Activated T-cell treated with anti-CD3 and anti-CD28 coated beads, Interleukin-2, amount 50 U/mL, for 48 hours (primary cell): ENCODE measurements at places on chromosomes 7 and 10.

DNA sequence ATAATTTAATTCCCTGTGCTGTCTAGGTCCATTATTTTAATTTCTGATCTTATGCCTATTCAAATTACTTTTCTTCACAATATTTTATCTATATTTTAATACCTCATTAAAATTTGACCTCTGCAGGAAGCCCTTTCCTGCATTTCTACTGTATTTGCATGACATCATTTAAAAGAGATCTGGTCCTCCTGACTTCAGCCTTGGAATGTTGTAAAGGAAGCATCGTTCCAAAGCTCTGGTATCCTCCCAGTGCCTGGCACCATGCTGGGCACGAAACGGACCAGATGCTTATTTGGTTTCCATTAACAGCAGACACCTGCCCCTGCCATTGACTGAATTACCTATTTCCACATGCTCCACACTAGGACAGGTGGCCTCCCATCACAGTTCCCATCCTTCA is 247.5 kb downstream of the KLF6 start:
- no peak for DNase-seq

GRCh38 chr10:76408646-76409045 is 977.2 kb downstream of the LRMDA start:
- DNase-seq: no peak

GRCh38 chr10:58041901-58042300 is 225.8 kb downstream of the IPMK start:
- DNase-seq: no peak

DNA sequence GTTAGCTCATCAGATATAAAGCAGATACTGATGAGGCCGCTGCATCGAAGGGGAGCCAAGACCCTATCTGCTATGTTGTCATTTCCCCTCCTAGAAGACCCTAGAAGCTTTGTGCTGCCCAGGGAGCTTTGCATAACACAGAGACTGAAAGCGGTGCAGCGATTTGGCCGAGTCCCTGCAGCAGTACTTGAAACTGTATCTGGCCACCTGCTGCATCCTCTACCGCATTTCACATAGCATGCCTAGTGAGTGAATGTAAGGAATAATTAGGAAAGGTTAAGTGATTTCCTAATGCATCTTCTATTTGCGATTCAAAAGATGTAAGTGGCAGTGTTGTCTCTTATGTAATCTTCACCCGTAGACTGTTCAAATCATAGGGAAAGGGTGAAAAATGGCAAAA is 106.7 kb downstream of the LRMDA start:
- DNase-seq: no peak

DNA sequence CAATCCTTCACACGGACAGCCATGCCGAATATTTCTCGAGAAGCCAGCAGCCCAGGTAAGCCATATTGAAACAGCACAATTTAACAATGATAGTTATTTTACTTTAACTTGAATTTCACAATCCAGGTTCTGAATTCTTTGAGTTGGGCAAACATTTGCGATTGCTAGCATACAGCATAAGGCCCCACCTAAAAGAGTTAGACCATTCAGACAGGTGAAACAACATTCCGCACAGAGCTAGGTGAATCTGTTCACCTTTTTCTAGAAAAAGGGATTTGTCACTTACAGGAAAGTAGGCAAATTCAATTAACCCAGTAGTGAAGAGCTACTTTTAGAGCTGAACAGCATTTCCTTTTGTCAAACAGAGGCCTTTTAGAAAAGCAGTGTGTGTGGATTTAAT is 45.3 kb downstream of the CREB3L2 start:
- no peak for DNase-seq

DNA sequence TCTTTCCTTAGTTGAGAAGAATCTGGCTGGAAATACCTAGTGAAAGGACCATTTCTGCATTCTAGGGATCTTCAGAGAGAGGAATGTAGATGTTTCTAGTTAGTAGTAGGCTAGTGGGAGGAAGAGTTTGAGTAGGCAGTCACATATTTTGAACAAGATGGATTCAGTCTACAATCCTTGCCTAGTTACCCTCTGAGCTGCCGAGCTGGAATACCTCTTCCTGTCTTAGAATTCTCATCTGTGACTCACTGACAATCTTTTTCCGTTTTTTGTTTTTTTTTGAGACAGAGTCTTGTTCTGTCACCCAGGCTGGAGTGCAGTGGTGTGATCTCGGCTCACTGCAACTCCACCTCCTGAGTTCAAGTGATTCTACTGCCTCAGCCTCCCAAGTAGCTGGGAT is 30.7 kb upstream of the PLPP4 start:
- no peak for DNase-seq

DNA sequence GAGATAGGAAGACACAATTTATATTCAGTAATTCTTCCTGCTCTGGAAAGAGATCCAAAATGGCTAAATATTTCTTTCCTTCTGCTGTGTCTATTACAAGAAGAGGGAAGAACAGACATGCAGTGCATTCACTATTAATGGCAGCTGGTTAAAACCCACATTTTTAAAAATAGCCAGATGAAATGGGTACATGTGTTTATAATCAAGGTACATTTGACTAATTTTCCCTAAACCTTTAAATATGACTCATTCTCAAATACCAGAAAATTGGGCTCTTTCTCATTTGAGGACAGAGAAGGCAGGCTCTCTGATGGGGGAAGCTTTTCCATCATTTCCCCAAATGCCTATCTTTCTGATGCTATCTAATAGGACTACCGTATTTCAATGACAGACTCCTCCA is 215.7 kb upstream of the HABP2 start:
- no peak for DNase-seq

- DNase-seq: no peak
Observed at GRCh38 chr10:102588875-102589274, 55.4 kb upstream of the TRIM8 start.
